ENCODE measurements at places on chromosomes 7 and 10. TPM values are rescaled to one million over a fixed set of nuclear protein-coding genes. Genes with fewer than 3 reads are reported as not detected.

DNA sequence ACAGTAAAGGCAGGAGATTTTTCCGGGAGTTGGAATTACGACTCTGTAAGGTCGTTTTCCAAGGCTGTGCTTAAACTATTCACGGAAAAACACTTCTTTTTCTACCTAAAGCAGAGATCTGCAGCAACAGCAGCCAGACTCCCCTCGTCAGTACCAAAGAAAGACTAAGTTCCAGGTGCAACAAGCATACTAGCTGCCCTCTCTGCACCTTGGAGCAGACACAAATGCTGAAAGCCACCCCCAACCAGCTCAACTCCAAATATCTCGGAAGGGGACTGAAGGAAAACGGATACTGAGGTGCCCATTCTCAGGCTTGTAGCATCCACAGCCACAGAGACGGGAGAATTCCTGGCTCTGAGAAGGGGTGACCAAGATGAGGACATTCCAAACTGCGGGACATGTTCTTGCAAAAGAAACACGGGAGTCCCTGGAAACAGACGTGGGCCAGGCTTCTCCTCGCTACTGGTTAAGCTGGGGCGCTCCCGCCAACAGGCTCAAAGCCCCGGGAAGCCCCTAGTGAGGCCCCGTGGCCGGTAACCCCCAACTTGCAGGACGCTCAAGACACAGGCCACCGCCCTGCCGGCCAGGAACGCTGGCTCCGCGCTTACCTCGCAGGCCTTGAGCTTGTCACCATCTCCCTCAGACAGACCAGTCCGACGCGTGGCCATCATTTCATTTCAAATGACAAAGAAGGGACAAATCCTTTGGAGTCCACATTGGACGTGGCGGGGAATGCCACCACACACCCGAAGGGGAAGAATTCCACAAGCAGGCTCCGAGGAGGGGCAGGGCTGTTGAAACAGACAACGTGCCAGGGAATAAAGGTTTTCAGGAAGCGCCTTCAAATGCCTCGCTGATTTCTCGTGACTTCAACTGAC is 2.2 kb downstream of the ARHGAP21 start:
- no peak for DNase-seq

DNA sequence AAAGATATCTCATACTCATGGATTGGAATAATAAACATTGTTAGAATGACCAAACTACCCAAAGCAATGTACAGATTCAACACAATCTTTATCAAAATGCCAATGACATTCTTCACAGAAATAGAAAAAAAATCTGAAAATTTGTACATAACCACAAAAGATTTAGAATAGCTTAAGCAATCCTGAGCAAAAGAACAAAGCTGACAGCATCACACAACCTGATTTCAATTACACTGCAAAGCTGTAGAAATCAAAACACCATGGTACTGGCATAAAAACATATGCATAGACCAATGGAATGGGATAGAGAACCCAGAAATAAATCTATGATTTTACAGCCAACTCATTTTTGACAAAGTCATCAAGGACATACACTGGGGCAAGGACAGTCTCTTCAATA is 130.0 kb upstream of the TMEM72 start:
- DNase-seq, result no peak

DNA sequence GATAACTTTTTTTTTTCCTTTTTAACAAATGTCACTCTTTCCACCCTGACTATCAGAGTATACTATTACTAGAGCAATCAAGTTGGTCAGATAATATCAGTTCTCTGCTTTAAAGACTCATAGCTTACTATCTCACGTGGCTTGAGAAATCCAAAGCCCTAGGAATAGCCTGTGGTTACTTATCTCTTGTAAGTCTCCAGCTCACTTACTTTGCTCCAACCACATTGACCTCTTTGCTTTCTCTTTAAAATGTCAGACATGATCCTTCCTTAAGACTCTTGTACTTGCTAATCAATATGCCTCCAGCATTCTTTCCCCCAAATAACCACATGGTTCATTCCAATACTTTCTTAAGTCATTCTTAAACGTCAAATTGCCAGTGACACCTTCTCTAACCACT is 1292.2 kb downstream of the REEP3 start:
- no peak for DNase-seq

GRCh38 chr7:55517191-55517633 is 55.1 kb downstream of the VOPP1 start:
- no peak for DNase-seq

DNA sequence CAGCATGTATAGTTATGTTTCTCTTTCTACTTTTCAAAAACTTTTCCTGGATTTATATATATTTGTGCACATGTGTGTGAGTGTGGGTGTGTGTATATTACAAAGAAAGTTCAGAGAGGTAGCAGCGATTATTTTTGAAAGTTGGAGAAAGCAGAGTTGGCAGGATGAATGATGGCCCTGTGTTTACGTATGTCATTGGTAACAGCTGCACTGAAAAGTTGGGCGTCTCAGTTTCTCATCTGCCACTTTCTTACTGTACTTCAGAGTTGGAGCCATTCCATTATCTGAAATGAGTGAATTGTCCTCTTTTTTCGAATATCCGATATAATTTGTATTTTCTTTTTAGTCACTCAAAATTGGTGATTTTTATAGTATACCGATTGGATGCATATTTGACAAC is 172.2 kb downstream of the CDK14 start:
- no peak for DNase-seq

DNA sequence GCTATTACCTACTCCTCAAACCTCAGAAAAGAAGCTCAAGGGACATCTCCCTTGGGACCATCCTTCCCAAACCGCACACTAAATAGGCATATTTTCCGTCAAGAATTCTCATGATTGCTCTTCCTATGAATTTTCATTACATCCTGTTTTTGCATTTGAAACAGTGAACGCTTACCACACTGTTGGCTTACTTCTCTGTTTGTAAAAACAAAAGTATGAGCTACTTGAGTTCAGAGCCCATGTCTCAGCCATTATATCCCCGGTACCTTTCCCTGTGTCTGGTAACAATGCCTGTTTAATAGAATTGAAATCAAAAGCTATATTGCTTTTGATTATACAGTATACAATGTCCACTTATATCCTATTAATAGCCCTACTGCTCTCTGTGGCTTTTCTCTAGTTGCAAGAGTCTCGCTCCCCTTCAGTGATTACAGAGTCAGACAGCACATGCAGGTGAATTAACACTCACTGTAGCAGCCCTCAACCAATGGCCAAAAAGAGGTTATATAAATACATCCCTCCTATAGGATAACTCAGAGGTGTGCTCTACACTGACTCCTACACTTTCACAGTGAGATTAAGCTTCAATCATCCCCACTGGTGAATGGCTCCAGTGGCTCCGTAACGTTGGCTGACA is 264.4 kb downstream of the SORCS1 start:
- DNase-seq, result no peak

DNA sequence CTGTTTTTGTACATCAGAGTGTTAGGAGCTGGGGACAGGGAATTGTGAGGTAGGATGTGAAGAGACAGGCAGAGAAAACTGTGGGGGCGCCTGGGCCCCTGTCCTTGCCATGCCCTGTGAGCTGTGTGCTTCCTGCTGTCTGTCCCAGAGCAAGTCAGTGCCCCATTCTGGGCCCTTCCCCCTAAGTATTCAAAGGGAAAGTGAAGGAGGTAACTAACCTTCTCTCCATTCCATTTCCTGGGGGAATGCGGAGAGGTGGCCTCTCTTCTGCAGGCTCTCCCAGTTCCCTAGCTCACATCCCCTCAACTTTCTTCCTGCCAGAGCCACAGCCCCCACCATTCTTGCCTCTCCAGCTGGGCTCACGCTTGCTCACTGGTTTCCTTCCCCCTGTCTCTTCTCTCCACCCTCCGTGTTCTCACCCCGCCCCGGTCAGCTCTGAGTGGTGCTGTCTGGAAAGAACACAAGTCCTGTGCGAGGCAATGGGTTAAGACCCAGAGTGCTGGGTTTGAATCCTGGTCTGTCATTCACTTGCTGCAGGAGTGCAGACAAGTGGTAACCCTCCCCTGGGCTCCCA is 9.7 kb upstream of the VSIR start:
- no peak for DNase-seq

- DNase-seq, result no peak
These were observed 237.7 kb downstream of the WDR37 start for GRCh38 chr10:1293636-1294435.

GRCh38 chr10:128031216-128031615 is 95.0 kb downstream of the MKI67 start:
- no peak for DNase-seq

- no peak for DNase-seq
These were observed 14.5 kb upstream of the GGCT start for GRCh38 chr7:30519122-30519521.

DNA sequence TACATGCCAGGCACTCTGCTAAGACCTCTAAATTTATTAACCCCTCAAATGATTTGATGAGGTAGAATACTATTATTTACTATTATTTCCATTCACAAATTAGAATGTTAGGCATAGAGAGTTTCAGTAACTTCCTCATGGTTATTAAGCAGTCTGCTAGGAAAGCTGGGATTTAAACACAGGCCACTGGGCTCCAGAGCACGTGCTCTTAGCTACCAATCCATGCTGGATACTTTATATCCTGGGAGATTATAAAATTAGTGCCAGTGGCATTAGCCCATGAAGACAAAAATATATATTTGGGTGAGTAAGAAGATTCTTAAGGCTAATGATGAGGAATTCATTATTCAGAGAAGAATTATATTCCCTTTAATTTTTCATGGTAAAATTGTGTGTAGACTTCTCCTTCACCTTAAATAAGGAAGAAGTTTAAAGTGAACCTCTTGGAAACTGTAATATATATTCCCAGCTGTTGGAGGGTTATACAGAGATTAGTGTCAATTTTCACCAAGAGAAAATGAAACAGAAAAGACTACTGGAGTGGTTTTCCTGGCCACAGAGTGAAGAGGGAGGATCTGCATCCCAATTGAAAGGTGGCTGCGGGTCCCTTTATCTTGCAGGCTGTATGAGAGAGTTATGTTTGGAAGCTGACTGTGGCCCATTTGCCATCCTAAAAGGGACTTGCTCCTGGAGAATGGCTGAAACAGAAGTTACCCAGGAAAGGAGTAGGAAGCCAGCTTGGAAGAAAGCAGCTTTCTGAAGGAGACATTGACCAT is 334.3 kb upstream of the TEX47 start:
- no peak for DNase-seq

GRCh38 chr7:27689591-27690164 is 27.0 kb upstream of the HIBADH start:
- DNase-seq, result no peak

- DNase-seq, result no peak
These were observed 6.9 kb downstream of the CYCS start for GRCh38 chr7:25118048-25118753.

DNA sequence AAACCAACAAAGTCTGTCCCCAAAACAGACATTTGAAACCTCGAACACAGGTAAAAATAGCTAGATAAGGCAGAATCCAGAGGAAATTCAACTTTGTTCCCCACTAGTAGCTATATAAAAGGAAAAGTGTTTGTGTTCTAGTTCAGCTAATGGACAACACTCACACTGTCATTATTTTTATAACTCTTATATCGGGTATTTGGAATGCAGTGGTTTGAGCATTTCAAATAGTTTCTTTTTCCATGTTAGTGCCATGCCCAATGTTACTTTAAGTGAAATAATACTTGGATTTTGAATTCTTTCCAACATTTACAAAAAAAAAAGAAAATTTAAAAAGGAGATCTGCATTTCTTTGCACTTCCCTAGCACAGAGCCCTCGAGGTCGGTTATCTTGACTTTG is 213.6 kb downstream of the DOCK4 start:
- no peak for DNase-seq

DNA sequence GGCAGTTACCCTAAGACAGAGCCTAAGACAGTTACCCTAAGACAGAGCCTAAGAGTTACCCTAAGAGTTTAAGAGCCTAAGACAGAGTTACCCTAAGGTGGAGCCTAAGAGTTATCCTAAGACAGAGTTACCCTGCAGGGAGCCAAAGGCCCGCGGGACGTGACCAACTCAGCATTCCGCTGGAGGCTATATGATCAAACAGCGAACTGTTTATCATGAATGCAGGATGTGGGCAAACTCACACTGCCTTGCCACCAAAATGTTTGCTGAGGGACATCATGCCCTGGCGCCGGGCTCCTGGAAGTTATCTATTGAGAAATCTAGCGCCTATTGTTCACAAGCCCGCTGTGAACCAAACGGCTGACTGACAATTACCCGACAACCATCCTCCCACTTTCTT is 49.9 kb downstream of the BLVRA start:
- DNase-seq, result no peak

- DNase-seq, result no peak
These were observed 120.3 kb downstream of the NRG3 start for GRCh38 chr10:81995254-81995653.

DNA sequence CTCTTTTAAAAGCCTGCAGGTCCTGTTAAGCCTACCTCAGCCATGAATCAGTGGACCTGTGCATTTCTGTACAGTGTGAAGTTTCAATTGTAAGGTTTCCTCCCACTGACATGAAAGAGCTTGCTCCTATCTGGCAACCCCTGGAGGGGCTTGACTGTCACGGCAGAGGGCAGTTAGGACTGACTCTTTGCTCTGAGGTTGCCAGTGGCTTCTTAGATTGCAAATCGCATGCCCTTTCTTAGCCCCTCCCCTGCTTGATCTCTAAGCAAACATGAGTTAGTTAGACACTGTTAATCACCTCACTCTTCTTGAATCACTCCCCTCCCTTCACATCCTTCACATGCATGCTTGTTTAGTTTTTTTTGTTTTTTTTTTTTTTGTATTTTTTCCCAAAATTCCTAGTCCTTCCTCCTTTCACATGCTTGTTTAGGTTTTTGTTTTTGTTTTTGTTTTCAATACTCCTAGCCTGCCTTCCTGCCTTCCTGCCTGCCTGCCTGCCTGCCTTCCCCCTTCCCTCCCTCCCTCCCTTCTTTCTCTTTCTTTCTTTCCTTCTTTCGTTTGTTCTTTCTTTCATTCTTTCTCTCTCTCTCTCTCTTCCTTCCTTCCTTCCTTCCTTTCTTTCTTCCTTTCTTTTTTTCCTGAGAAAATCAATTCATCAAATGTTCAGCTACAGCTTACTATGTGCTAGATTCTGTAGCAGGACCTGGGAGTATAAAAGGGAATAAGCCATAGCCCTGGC is 6.0 kb upstream of the HIPK2 start:
- no peak for DNase-seq

GRCh38 chr7:19117870-19118608 is 603 bp upstream of the TWIST1 start:
- no peak for DNase-seq

- no peak for DNase-seq
These were observed 22.6 kb downstream of the PDIA4 start for GRCh38 chr7:149005427-149006344.

- DNase-seq, result no peak
These were observed 215.8 kb downstream of the ZMYND11 start for GRCh38 chr10:350981-351501.

Gene HOXA1
- polyA plus RNA-seq, result 2.9 TPM

Gene OPN1SW
- not detected for polyA plus RNA-seq

Gene INPP5A
- 20.2 TPM for polyA plus RNA-seq

Gene GJD4
- polyA plus RNA-seq, result not detected

Gene LIPJ
- not detected for polyA plus RNA-seq

Gene CAV2
- polyA plus RNA-seq, result 265 TPM

Gene CPXM2
- polyA plus RNA-seq, result not detected

Gene SPAM1
- polyA plus RNA-seq, result not detected

All from AG04450 (cell line).